ENCODE measurements at places on chromosomes 13 and 19.
A peak's percentile ranks its signal among the peaks of the same experiment; 100 is the strongest.

DNA sequence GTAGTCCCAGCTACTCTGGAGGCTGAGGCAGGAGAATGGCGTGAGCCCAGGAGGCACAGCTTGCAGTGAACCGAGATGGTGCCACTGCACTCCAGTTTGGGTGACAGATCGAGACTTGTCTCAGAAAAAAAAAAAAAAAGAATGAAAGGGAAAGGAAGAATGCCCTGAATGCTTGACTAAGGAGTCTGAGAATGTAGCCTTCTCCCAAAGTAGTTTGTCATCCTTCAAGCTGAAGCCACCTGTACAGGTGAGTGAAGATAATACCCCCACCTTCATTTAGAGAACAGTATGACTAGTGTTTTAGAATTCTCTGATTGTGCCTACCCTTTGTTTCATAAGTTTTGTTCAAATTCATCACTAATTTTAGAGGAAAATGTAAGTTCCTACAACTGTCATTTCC, 5.9 kb downstream of the RCBTB1 start:
- no peak for DNase-seq

DNA sequence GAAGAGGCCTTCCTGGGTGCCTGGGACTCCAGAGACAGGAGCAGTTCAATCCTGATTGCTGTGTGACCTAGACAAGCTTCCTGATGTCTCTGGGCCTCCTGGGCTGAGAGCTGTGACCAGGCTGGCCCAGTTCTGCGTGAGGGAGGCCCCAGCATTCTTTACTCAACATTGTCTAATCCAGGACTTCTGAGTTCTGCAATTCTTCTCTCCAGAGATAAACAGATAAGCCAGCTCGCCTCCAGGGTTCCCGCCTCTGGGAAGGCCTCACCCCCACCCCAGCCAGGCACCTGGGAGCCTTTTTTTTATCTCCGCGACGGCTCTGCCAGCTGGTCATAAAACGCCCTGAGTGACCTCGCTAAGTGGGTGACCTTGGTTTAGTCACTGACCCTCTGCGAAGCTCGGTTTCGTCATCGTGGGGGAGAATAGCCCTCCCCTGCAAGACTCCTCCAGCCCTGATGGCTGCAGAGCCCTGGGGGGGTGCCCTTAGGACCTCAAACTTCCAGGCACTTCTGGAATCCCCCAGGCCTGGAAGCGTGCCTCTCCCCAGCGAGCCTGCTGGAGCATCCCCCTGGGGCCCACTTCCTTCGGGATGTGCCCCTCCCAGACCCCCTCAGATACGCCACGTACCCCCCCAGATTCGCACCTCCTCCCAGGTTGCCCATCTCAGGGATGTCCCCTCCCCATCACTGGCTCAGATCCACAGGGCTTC, 1.9 kb downstream of the SULT2B1 start:
- DNase-seq, result no peak

DNA sequence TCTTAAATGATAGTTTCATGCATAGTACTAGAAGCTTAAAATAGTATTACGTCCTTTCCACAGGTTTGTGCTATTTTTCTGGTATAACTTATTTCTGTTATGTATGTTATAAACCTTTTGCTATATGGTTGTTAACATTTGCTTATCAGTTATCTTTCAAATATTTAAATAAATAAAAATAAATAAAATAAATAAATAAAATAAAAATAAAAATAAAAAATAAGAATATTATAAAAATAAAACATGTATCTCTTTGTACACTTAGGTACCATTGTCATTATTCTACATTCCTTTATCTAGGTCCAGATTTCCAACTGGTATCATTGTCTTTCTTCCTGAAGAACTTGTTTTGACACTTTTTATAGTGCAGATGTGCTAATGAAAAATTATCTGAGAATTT, 1310.4 kb upstream of the SLC10A2 start:
- DNase-seq, result no peak

- DNase-seq, result no peak
Measured at GRCh38 chr13:33388286-33388998, 102.9 kb upstream of the STARD13 start.

DNA sequence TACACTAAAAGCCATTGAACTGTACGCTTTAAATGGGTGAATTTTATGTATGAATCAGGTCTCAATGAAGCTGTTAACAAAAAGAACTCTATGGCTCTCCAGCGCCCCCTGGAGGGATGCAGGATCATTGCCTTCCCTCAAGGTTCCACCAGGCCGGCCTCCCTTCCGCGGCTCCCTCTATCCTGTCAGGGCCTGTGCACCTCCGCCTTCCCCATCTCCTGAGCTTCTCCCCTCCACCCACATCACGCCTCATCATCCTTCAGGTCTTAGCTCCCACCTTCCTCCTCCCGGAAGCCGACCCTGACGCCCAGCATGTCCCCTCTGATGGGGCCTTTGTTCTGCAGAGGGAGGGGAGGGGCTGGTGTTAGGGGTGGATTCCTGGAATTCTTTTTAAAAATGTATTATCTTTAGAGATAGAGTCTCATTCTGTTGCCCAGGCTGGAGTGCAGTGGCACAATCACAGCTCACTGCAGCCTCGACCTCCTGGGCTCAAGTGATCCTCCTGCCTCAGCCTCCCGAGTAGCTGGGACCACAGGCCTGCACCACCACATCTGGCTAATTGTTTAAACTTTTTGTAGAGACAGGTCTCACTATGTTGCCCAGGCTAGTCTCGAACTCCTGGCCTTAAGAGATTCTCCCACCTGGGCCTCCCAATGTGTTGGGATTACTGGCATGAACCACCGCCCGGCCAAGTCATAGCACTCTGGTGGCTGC, 27.7 kb downstream of the MEIS3 start:
- DNase-seq, result peak; percentile 89

- no peak for DNase-seq
Measured at GRCh38 chr19:55131421-55131820, 14.0 kb upstream of the PPP1R12C start.

All from suppressor macrophage treated with lipopolysaccharide for 4 hours (primary cell).